Activated CD4-positive, CD25-positive, alpha-beta regulatory T cell treated with anti-CD3 and anti-CD28 coated beads, Interleukin-2, amount 50 U/mL, for 24 hours (primary cell): ENCODE measurements at places on chromosomes 7 and 10.

DNA sequence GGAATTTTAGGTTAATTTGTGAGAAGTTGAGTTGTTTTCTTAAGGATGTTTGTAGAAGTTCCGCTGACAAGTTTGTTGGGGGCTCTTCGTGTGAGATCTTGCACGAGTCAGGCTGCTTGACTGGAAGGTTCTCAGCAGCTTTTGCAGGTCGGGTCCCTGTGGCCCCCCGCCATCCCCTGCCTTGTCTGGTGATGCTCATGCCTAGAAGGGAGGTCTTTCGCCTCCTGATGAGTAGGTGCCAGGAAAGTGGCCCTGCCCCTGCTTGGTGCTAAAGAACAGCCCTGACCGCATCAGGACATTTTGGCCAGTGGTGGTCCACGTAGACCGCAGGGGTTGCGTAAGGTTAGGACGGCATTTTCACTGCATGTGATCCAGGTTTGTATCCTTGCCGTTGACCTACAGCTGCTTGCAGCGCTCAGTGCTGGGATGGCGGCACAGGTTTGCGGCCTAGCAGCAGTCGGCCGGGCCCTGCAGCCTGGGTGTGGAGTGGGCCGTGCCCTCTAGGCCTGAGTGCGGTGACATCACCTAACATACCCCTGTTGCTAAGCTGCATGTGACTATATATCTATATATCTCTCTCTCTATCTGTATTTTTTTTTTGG, 62.4 kb downstream of the DNAJB6 start:
- ATAC-seq, result no peak

DNA sequence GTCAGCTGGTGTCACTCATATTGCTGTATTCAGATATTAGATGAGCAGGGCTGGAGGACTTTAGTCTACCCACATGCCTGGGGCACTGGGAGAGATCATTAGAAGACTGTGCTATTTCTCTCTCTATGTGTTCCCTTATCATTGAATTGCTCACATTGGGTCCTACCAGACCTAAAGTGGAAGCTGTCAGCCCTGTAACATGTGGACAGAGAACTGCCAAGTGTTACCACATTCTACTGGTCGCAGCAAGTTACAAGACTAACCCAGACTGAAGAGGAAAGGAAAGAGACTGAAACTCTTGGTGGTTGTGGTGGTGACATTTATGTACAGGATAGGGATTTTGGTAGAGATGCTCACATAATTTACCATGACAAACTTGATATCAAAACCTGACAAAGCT, 627.1 kb upstream of the FZD8 start:
- ATAC-seq, result no peak

DNA sequence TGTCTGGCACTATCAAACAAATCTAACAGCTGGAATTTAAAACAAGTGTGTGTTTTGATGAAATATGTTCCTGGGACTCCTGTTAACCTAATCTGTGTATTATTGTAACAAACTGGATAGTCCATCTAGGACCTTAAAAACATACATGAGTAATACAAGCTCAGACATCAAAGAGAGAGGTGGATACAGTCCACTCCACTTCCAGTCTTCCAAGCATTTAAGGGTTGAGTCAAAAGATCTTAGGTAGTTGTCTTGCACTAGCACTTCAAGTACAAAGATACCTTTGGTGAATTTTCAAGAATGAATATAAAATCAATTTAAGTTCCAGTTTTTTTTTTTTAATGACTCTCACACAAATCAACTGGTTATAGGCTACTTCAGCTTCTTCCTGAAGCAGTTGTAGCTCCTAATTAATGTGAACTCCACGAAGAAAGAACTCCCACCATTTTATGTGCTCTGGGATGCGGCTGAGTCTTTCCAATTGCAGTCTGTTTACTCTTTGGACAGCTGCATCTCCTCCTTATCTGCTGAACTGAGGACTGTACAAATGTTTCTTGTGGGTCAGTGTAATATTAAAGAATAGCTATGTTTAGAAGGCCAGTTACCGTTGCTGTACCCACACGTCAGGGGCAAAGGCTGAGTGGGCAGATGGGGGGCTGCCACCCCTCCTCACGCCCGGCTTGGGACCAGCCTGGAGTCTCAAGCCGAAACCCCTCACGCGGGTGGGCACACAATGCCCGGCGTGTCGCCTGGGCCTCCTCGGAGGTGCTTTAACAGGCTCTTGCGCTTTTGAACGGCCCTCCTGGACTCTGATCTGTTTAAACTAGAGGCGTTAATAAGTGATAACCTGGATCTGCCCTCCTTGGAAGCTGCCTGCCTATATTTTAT, 2.9 kb upstream of the IGF2BP3 start:
- ATAC-seq, result no peak

- ATAC-seq, result no peak
Measured at GRCh38 chr10:59047180-59047579, 129.3 kb upstream of the PHYHIPL start.

GRCh38 chr10:52213321-52213752, 100.7 kb upstream of the DKK1 start:
- ATAC-seq, result no peak

GRCh38 chr10:97102441-97102840, 83.3 kb downstream of the SLIT1 start:
- no peak for ATAC-seq

DNA sequence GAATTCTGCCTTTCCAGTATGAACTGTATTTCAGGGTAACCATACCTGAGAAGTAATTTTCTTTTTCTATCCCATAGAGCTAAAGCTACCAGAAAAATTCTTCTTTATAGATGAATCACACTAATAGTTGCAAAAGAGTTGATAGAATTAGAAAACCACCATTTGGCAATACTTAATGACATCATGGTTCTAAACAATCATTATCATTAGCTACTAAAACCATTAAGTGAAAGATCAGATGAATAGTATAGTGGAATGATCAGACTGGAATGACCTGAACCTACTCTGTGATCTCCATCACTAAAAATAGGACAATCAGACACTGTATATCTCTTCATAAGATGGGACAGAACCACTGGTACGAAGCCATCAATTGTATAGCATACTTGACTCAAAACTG, 19.8 kb upstream of the ZC3HAV1L start:
- ATAC-seq, result peak; percentile 48

DNA sequence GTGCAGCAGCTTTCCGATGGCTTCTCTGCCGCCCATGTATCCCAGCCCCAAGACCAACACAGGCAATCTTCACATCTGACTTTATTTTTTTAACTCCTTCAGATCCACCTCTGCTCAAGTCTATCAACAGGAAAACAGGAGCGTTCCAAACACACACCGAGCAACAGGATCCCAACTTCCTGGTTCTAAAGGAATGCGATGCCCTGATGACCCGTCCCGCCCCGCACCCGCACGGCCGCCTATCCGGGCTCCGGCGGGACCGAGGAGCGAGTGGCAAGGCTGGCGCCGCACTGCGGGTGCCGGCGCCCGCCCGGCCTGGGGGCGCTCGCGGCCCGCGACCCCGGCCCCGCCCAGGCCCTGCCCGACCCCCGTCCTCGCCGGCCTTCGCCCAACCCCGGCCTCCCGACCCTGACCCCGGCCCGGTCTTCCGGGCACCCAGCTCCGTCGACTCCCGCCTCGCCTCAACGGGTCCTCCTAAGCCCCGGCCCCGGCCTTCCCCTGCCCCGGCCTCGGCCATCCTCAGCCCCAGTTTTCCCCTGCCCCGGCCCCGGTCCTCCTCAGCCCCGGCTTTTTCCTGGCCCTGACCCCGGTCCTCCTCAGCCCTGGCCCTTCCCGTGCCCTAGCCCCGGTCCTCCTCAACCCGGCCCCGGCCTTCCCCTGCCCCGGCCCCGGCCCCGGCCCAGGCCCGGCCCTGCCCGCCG, 730 bp downstream of the LARP4B start:
- no peak for ATAC-seq
